NCI-H2081 (cell line): ENCODE measurements at places on chromosomes 1 and 21.

DNA sequence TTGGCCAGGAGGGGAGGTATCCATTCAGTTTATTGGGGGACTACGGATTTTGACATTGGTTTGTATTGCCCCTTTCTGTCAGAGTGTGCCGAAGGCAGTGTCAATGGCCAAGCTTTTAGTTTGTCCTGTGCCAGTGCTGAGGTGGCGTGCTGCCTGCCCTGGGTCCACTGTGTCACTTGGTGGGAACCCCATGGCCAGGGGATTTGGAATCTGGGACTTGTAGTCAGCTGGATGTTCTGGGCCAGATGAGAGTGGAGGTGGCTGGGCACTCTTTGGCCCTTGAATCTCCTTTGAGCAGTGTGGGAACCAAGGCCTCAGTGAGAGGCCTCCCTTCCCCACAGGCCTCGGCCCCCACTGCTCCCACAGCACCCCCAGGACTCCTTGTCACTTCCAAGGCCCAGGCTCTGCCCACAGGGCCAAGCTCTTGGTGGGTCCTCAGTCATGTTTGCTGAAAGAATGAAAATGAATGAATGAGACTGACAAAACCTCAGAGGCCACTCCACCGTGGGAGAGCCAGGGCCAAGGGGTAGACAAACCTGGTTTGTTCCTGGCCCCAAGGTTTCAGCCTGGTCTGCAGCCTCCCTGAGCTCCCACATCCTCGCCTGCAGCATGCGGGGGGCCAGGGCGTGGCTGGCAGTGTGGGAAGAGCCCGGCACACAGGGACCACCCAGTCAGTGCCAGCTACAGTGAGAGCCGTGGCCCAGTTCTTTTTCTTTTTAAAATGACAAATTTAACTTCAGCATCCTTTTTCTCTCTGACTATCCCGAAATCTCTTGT lies 412.2 kb downstream of the MATN1 start:
- no peak for DNase-seq

GRCh38 chr1:64084451-64084850 lies 119.0 kb upstream of the UBE2U start:
- no peak for DNase-seq

DNA sequence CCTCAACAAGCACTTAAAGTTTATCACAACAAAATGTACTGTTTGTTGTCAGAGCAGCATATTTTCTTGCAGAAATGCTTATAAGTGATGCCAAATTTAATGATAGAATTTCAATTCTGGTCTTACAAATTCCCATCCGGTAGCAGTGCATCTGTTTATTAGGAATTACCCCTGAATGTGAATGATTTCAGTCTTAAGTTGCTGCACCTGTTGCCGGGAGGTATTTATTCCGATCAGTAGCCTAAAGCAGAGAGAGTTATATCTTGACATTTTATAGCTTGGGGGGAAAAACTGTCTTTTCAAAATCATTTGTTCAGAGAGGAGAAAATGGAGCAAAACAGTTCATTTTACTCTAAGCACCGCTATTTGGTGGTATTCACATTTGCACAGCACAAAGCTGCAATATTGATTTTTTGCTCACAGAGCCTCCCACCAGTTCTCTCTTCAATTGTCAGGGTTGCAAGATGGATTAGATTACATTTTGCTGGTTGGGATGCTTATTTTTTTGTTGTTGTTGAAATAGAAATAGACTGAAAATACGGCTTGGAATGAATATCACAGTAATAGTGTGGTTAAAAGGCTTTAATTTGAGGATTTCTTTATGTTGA lies 98.6 kb downstream of the ADGRL2 start:
- DNase-seq, result no peak

DNA sequence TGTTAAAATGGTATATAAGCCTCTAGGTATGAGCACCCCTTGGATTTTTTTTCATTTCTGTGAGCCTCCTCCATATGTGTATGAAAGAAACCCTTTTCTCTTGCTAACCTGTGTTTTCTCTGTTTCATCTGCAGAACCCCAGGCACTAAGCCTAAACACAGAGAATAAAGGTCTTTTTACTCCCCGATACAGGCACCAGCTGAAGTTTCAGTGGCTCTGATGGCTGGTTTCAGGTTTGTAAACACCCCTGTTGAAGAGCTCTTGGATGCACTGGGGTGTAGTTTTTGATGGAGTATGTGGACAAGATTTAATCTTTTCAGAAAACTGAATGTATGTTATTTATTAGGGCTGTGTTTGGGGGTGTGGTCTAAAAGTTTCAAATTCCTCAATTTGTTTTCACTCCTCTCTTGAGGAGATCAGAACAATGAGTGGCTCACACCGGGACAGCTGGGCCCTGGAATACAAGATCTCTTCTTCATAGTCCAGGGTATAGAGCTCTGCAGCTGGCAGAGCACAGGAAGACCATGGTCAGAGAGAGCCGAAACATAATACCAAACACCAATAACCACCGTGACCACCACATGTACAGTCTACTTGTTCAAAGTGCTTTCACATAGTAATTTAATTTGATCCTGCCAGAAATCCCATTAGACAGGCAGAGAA lies 50.2 kb upstream of the VTCN1 start:
- no peak for DNase-seq

DNA sequence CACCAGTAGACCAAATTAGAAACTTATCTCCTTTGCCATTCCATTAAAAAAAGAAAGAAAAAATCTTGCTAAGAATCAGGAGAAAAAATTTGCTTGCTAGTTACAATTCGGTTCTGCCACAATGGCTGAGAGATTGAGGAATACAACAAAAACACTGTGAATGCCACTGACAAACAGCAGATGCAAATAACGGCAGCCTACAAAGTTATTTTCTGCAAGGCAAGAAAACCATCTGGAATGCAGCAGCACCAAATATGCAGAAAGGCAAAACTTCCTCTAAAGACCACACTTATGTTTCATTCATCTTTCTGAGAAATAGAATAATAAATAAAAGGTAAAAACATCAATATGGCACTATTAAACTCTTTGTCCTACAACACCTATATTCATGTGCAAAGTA lies 75.7 kb downstream of the ENAH start:
- no peak for DNase-seq

- no peak for DNase-seq
These were observed at the start of gene CATSPER4 for GRCh38 chr1:26190373-26190987. Gene CATSPER4 (plus strand): TSS chr1:26190602. CDS start chr1:26190628, 26 bp downstream.

DNA sequence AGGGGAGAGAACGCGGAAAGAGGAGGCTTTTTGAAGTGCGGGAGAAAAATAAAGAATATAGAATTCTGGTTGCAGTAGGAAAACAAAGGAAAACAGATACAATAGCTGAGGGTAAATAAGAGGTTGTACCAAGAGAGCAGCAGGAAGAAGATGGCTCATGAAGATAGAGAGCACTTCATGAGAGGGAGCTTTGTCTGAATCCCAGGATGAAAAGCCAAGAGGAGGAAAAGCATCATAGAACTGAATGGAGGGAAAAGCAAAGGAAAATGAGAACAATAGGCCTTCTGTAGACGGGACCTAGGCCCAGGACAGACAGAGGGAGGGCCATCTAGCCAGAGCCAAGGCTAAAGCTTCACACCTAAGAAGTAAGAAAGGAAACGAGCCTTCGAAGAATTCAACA lies 49.5 kb downstream of the ATP6V1G3 start:
- DNase-seq, result no peak

GRCh38 chr1:30316056-30316455 lies 407.3 kb downstream of the MATN1 start:
- DNase-seq, result no peak

- no peak for DNase-seq
These were observed 48.6 kb downstream of the KCNC4 start for GRCh38 chr1:110258734-110259133.

- DNase-seq, result no peak
These were observed 11.8 kb upstream of the USP1 start for GRCh38 chr1:62425041-62425440.

- DNase-seq, result peak; percentile 14
These were observed 458 bp upstream of the ALPL start for GRCh38 chr1:21508580-21509350.

DNA sequence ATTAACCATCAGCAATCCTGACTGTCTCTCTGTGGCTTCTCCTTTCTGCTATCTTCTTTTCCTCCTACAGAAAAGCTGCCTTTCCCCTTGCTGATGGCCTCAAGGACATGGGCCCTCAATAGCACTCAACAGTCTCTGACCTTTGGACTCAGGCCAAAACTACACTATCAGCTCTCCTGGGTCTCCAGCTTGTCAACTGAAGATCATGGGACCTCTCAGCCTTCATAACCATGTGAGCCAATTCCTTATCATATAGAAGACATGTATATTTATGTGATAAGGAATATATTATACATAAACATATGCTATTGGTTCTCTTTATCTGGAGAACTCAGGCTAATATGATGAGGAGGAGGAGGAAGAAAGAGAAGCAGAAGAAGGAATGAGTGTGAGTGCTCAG lies 91.8 kb upstream of the GJB5 start:
- no peak for DNase-seq

- no peak for DNase-seq
These were observed 3.9 kb upstream of the FLG start for GRCh38 chr1:152328801-152329391.

- DNase-seq, result no peak
These were observed 399.9 kb upstream of the RUNX1 start for GRCh38 chr21:35448876-35449599.

DNA sequence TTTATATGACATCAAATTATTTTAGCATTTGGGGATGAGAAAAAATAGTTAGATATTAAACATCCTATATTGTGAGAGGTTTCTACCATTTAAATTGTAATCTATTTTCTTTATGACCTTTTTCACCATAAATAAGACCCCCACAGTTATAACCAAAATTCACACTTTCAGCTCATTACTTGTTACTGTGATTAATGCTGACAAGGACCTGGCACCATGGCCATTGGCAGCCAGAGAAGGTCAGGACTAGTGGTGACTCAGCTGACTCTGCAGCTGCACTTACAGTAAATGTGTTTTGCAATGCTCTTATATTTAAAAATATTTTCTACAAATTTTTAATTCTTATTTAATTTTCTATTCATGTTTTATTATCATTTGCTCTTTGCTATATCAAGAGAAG lies 133.3 kb upstream of the C1orf105 start:
- no peak for DNase-seq

DNA sequence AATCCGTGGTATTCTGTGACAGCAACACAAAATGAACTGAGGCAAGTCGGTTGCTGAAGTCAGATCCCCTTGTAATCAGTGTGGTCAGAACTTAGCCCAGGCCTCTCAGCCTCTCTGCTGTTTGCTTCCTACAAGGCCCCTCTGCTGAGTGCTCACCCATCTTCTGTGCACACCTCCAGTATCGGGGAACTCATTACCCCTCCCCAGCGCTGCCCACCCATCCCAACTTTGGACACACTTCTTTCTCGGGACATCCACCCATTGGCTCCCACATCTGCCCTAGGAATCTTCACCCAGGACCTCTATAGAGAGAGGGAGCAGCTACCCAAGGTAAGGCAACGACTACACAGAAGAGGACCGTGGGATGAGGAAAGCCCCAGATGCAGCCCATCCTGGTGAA lies 217.5 kb downstream of the MATN1 start:
- DNase-seq, result no peak

- no peak for DNase-seq
These were observed 48.4 kb upstream of the ATP5PO start for GRCh38 chr21:33963848-33964555.

- no peak for DNase-seq
These were observed 602 bp downstream of the SH3BGRL3 start for GRCh38 chr1:26280333-26281042.
